Type B pancreatic cell (in vitro differentiated cells): ENCODE measurements at places on chromosomes 7 and 10. TPM values are rescaled to one million over a fixed set of nuclear protein-coding genes. Genes with fewer than 3 reads are reported as not detected.

LRRC4 gene
- 12.5 and 37.7 TPM in 2 replicates for total RNA-seq

CTAGE6 gene
- total RNA-seq: 0.12 and 0.14 TPM in 2 replicates

CPA1 gene
- 0.41 TPM in 1 of 2 replicates, not detected in the other for total RNA-seq

CLDN15 gene
- total RNA-seq: 9.5 and 16.3 TPM in 2 replicates

GRCh38 chr10:804787-805619, 115.5 kb upstream of the DIP2C start:
- H3K4me1 ChIP-seq: no peaks in the 10 kb centered on the region
- H3K27me3 ChIP-seq: no peaks in the 10 kb centered on the region
- peaks cover 22% of the 10 kb centered on the region for H3K36me3 ChIP-seq
- no peak for DNase-seq
- no peak overlapping the region for H3K27ac ChIP-seq

- H3K36me3 ChIP-seq: no peaks in the 10 kb centered on the region
- H3K4me1 ChIP-seq: peaks cover 10% of the 10 kb centered on the region
- no peak for DNase-seq
- H3K4me3 ChIP-seq: no peak overlapping the region
These were observed 58.1 kb upstream of the ST8SIA6 start for GRCh38 chr10:17512341-17513001.

GRCh38 chr7:24920451-24921361, 59.3 kb downstream of the OSBPL3 start:
- no peaks in the 10 kb centered on the region for H3K36me3 ChIP-seq
- H3K4me3 ChIP-seq: no peak overlapping the region
- no peaks in the 10 kb centered on the region for H3K27me3 ChIP-seq
- peak overlapping the region; percentile 54 for H3K27ac ChIP-seq

- H3K4me3 ChIP-seq: no peak overlapping the region
- peaks cover 4% of the 10 kb centered on the region for H3K4me1 ChIP-seq
- H3K36me3 ChIP-seq: peaks cover 4% of the 10 kb centered on the region
These were observed 150.4 kb downstream of the JCAD start for GRCh38 chr10:29908962-29909361.

- peaks cover 32% of the 10 kb centered on the region for H3K4me1 ChIP-seq
- peak overlapping the region; percentile 72 for H3K4me3 ChIP-seq
- H3K36me3 ChIP-seq: peaks cover 4% of the 10 kb centered on the region
- H3K27ac ChIP-seq: peak overlapping the region; percentile 95
These were observed 162.3 kb downstream of the SKIDA1 start for GRCh38 chr10:21363092-21363730.

- H3K36me3 ChIP-seq: peaks cover 5% of the 10 kb centered on the region
- no peak for DNase-seq
- peaks cover 21% of the 10 kb centered on the region for H3K4me1 ChIP-seq
- H3K27me3 ChIP-seq: no peaks in the 10 kb centered on the region
- peak overlapping the region; percentile 21 for H3K4me3 ChIP-seq
- peak overlapping the region; percentile 69 for H3K27ac ChIP-seq
These were observed 18.7 kb upstream of the ARHGAP12 start for GRCh38 chr10:31947144-31947926.

- no peaks in the 10 kb centered on the region for H3K4me1 ChIP-seq
- H3K36me3 ChIP-seq: no peaks in the 10 kb centered on the region
- DNase-seq: no peak
- H3K4me3 ChIP-seq: no peak overlapping the region
These were observed 95.8 kb downstream of the CFAP58 start for GRCh38 chr10:104449391-104449790.

DNA sequence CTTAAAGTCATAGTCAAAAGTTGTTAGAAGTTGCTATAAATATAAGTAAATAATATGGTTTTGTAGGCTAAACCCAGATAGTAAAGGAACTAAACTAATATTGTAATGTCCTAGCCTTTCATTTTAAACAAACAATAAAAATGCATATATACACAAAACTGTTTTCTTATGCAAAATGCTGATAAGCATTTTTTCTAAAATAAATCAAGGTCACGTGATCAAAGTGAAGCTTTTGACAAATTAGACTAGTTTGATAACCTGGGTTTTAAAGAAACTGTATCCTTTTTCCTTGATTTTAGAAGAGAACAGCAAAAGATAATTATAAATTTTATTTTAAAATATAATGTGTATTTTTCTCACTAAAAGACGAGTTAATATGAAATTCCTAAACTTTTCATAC, 313.3 kb downstream of the PCDH15 start:
- H3K36me3 ChIP-seq: no peaks in the 10 kb centered on the region
- no peak overlapping the region for H3K4me3 ChIP-seq
- no peaks in the 10 kb centered on the region for H3K27me3 ChIP-seq
- no peaks in the 10 kb centered on the region for H3K4me1 ChIP-seq

DNA sequence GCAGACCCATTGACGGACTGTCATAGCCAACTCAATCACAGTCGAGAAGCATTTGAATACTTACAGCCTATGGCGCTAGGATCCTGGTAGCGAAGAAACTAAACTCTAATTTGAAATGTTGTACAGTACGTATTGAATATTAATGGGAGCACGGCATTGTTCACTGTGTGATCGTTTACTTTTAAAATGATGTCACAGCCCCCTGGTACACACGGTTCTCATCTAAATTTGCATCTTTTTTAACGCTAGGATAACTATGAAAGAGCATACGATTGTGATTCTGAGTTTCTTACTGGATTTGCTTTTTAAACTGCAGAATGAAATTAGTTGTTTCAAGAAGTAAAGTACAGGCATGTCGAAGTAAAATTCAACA, 895 bp upstream of the NAPEPLD start:
- peak overlapping the region; percentile 94 for H3K4me3 ChIP-seq
- no peak for DNase-seq
- H3K27me3 ChIP-seq: no peaks in the 10 kb centered on the region
- H3K36me3 ChIP-seq: peaks cover 10% of the 10 kb centered on the region
- H3K4me1 ChIP-seq: peaks cover 54% of the 10 kb centered on the region

DNA sequence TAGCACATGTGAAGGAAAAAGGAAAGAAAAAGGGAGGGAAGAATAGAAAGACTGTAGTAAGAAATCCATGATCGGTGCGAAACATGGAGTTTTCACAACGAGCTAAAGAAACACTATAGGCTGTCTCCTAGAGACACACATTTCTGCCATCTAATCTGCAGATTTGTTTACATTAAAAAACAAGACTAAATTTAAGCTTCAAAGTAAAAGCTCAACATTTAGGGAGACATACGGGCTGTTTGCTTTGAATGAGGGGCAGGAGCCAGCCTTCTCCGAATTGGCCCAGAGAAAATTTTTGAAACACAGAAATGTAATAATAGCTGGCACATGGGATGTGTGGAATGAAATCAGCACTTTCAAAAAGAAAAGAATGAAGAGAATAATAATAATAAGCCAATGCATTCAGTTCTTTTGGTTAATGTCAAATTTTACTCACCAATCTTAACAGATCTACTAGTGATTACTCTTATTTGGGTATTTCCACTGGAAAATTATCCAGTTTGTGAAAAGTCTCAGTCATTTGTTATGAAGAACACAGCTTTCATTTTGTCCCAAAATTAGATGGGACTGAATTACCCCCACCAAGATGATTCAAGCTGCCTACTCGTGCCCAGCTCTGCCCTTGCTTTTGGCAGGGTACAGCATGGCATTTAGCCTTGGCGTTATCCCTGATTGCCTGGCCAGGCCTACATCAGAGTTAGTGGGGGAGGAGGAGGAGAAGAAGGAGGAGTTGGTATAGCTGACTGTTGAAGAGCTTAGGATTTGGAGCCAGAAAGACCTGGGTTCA, 47.1 kb downstream of the MTURN start:
- no peak overlapping the region for H3K4me3 ChIP-seq
- no peaks in the 10 kb centered on the region for H3K27me3 ChIP-seq

GRCh38 chr7:100547872-100548271, 8.9 kb downstream of the AGFG2 start:
- H3K4me1 ChIP-seq: peaks cover 49% of the 10 kb centered on the region
- no peak overlapping the region for H3K4me3 ChIP-seq
- no peaks in the 10 kb centered on the region for H3K27me3 ChIP-seq
- H3K27ac ChIP-seq: peak overlapping the region; percentile 89
- H3K36me3 ChIP-seq: peaks cover 8% of the 10 kb centered on the region

DNA sequence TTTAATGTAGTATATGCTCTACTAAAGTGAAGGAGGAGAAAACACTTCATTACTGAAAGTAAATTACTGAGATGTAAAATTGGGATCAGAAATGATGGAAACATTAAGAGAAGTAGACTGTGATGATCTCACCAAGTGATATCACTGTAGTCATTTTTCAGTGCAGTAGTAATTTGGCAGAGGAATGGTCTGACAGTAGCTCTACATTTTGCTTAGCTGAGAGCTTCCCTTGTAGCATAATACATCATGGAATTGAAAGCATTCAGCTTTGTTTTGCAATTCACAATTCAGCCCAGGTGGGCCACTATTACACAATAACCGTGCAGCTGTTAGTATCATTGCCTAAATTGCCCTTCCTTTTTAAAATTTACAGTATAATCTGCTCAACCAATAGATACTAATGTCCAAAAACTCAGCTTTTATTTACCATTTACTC, 19.4 kb upstream of the CABCOCO1 start:
- no peak overlapping the region for H3K4me3 ChIP-seq
- H3K36me3 ChIP-seq: no peaks in the 10 kb centered on the region
- H3K27me3 ChIP-seq: no peaks in the 10 kb centered on the region
- no peak overlapping the region for H3K27ac ChIP-seq
- H3K4me1 ChIP-seq: peaks cover 24% of the 10 kb centered on the region

- no peaks in the 10 kb centered on the region for H3K36me3 ChIP-seq
- no peak overlapping the region for H3K4me3 ChIP-seq
- no peaks in the 10 kb centered on the region for H3K27me3 ChIP-seq
- DNase-seq: no peak
- H3K4me1 ChIP-seq: peaks cover 12% of the 10 kb centered on the region
These were observed 136.9 kb downstream of the MBL2 start for GRCh38 chr10:52635651-52636050.
